ENCODE measurements at places on chromosomes 5 and 9.

GRCh38 chr9:8071445-8071798 lies 271.8 kb upstream of the DMAC1 start:
- no peaks in the 10 kb centered on the region for H3K27me3 ChIP-seq
- no peaks in the 10 kb centered on the region for H3K36me3 ChIP-seq
- H3K4me1 ChIP-seq: no peaks in the 10 kb centered on the region

- no peak for DNase-seq
- H3K27ac ChIP-seq: no peak overlapping the region
- H3K4me1 ChIP-seq: no peaks in the 10 kb centered on the region
- no peaks in the 10 kb centered on the region for H3K36me3 ChIP-seq
These were observed 2.1 kb upstream of the TLX3 start for GRCh38 chr5:171306781-171307591.

DNA sequence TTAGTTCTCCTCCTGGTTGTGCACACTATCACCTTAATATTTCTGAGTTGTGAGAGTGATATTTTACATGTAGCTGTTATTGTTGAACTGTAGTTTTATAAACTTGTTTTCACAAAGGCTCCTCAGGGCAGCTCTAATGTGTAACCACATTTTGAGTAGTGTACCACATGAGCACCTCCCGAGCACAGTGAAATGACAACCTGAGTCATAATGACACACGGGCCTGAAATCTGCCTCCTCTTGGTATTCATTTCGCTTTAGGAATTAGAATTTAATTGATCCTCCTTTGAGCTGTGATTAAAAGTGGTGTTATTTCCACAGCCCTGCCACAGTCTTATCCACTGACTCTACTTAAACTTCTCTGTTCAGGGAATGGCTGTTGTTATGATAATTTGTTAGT lies 7.9 kb downstream of the MTRR start:
- peaks cover 58% of the 10 kb centered on the region for H3K36me3 ChIP-seq
- no peak for DNase-seq
- no peaks in the 10 kb centered on the region for H3K27me3 ChIP-seq

DNA sequence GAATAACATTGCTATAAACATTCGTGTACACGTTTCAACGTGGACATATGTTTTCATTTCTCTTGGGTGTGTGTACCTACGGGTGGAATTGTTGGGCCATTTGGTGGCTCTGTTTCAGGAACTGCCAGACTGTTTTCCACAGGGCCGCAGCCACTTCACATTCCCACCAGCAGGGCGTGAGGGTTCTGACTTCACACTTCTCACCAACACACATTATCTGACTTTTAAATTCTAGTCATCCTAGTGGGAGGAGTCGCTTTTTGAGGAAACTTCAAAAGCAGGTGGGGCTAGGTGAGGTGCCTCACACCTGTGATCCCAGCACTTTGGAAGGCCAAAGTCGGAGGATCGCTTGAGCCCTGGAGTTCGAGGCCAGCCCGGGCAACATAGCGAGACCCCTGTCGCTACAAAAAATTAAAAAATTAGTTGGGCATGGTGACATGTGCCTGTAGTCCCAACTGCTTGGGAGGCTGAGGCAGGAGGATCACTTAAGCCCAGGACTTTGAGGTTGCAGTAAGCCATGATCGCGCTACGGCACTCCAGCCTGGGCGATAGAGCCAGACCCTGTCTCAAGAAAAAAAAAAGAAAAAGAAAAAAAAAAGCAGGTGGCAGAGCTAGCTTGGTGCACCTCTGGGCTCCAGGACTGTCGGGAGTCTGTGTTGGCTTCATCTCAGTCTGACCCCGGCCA lies 28.5 kb downstream of the TSPAN17 start:
- DNase-seq: no peak
- H3K27ac ChIP-seq: no peak overlapping the region
- H3K27me3 ChIP-seq: peaks cover 33% of the 10 kb centered on the region
- 0 out of 2 replicates have a peak, but pooled peaks cover 3% of the 10 kb centered on the region for H3K4me1 ChIP-seq
- H3K36me3 ChIP-seq: no peaks in the 10 kb centered on the region

GRCh38 chr5:112758676-112759075 lies 21.0 kb downstream of the APC start:
- H3K27me3 ChIP-seq: no peaks in the 10 kb centered on the region
- no peak overlapping the region for H3K27ac ChIP-seq
- H3K4me3 ChIP-seq: no peak overlapping the region
- no peaks in the 10 kb centered on the region for H3K36me3 ChIP-seq
- no peak for DNase-seq

DNA sequence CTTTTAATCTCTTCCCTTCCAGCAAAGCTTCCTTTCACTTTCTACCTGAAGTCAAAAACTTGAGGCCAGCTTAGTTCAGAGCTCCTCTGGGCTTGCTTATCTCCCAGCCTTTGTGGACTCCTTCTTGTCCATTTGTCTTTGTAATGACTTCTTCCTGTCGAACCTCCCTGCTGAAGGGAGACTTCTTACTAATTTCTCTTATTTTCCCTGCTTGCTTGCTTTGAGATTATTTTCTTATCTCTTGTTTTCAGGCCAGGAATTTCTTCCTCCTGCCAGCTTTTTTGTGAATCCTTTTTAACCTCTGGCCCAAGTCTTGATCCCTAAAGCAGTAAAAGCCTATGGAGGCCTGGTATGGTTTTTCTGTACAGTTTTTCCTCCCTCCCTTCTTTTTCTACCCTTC lies 46.8 kb upstream of the DHFR start:
- H3K27me3 ChIP-seq: no peaks in the 10 kb centered on the region
- peaks cover 14% of the 10 kb centered on the region for H3K4me1 ChIP-seq
- H3K4me3 ChIP-seq: no peak overlapping the region
- no peak for DNase-seq
- H3K27ac ChIP-seq: no peak overlapping the region

- no peak for DNase-seq
- no peak overlapping the region for H3K4me3 ChIP-seq
- no peaks in the 10 kb centered on the region for H3K36me3 ChIP-seq
- H3K27me3 ChIP-seq: no peaks in the 10 kb centered on the region
- no peaks in the 10 kb centered on the region for H3K4me1 ChIP-seq
These were observed 30.5 kb downstream of the XRCC4 start for GRCh38 chr5:83107692-83108420.

DNA sequence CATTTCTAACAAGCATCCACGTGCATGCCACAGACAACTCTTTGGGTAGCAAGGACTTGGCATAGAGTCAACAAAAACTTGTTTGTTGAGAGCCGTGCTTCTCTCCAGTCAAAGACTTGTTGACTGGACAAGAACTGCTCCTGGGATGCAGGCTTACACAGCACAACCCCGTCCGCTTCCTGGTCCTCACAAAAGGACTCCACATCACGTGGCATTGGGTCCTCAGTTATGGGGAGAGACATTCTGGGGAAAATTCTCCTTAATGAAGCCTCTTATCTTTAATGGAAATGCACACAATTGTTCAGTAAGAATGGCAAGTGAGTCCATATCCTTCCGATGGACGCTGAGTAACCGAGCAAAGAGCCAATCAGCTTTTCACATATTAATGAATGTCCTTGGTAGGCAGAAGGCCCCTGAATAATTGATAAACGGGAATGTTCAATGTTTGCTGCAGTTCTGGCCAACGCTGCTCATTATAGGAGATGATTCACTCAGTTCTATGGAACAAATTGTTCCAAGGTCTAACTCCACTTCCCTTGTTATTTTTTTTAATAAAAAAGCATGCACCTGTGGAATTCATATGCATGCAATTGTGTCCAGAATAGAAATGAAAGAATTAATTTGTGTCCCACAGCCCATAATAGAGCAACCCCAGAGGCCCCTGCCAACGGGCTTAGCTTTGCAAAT lies 97.0 kb upstream of the ZNF366 start:
- H3K36me3 ChIP-seq: no peaks in the 10 kb centered on the region
- H3K27ac ChIP-seq: no peak overlapping the region
- no peak for DNase-seq
- H3K27me3 ChIP-seq: no peaks in the 10 kb centered on the region
